Right atrium auricular region (tissue), 2 donors: ENCODE measurements at places on chromosomes 6 and 20. TPM values are rescaled to one million over a fixed set of nuclear protein-coding genes. Genes with fewer than 3 reads are reported as not detected.
A peak's percentile ranks its signal among the peaks of the same experiment; 100 is the strongest.

SPATS1 gene
- not detected for total RNA-seq

GRCh38 chr6:109790131-109790530, 99.0 kb downstream of the FIG4 start:
- H3K27me3 ChIP-seq, result no peaks in the 10 kb centered on the region
- DNase-seq, result no peak
- H3K36me3 ChIP-seq, result no peaks in the 10 kb centered on the region
- no peak overlapping the region for H3K27ac ChIP-seq
- H3K4me3 ChIP-seq, result no peak overlapping the region

DNA sequence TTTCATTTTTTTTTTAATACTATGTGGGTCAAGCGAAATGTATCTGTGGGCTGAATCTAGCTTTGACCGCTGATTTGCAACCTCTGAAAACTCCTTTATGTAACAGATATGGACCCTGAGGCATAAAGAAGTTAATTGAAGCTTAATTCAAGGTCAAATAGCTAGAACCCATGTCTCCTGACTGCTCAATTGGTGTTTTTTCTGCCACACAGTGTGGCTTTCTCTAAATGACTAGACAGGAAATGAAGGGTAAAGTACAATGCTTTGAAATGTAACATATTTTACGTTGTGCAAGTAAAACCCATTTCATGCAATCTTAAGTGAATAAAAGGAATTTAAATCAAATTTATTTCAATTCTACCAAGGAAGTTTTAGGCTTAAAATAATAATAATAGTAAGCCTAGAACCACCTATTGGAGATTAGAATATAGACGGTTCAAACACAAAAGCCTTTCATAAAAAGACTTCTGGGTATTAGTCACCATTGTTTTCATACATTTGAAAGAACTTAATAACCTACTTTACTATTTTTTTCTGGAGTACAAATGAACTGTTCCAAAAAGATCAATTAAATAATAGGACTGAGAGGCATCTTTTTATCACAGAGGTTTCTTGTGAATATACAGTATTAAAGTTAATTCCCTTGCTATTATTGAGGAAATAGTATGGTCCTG, 279.8 kb downstream of the EPHA7 start:
- no peak overlapping the region for H3K4me3 ChIP-seq
- no peaks in the 10 kb centered on the region for H3K4me1 ChIP-seq
- no peaks in the 10 kb centered on the region for H3K36me3 ChIP-seq
- no peak overlapping the region for H3K27ac ChIP-seq

CALHM4 gene
- total RNA-seq, result not detected

DNA sequence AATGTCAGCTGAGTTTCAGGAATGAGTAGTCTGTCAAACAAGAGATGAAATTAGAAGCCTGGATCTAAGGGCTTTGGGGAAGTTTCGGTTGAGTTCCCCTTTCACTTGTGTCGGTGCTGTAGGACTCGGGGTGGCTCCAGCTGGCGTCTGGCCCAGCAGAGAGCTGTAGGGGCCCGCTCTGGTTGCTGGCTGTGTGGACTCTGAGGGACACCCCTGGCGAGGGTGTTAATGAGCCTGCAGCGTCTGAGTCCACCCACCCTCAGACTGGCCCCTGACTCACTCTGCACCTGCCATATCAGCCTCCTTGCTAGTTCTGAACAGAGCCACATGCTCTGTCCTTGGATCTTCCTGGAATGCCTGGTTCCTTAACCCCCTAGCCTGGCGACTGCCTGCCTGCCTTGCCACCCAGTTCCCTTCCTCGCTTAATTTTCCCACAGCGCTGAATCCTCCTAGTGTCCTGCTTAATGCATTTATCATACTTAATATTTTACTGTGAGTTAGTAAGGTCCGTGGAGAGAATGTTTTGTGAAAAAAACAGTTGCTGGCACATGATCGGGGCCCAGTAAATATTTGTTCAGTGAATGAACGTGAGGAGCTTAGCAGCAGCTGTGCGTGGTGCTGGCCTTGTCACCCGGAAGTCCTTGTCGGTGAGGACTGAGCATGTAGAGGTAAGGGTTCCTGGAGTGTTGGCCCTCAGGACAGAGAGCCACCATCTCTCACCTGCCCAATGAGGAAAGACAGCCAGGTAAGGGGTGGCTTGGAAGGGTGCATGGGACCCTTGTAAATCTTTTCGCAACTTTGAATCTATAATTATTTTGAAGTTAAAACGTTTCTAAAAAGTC, 1.6 kb downstream of the DNAJC5 start:
- H3K36me3 ChIP-seq, result peaks cover under 1% of the 10 kb centered on the region
- H3K27ac ChIP-seq, result peak overlapping the region; percentile 76
- no peaks in the 10 kb centered on the region for H3K27me3 ChIP-seq
- peak overlapping the region; percentile 70 for H3K4me3 ChIP-seq
- peak; percentile 66 for DNase-seq

GRCh38 chr6:153401751-153402150, 270.7 kb upstream of the RGS17 start:
- DNase-seq, result no peak
- H3K4me3 ChIP-seq, result no peak overlapping the region
- H3K36me3 ChIP-seq, result no peaks in the 10 kb centered on the region
